ENCODE measurements at places on chromosomes 13 and 19.

DNA sequence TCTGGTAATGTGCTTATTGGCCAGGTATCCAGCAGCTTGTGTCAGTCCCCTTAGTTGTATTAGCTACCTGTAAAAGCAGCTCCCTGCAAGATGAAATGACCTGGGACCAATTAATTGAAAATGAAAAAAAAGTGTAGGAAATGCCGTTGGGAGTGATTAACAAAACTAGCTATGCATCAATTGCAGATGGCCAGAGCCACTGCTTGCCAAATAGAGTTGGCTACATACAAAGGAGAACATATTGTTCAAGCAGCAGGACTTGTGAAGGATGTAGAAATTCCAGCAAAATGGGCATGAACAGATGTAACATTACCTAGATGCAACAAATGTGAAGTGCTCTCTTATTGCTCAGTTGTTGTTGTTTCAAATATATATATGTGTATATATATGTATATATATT, 300.5 kb downstream of the PCDH17 start:
- DNase-seq, result no peak

GRCh38 chr19:50743537-50743936, 20.4 kb downstream of the CLEC11A start:
- no peak for DNase-seq

DNA sequence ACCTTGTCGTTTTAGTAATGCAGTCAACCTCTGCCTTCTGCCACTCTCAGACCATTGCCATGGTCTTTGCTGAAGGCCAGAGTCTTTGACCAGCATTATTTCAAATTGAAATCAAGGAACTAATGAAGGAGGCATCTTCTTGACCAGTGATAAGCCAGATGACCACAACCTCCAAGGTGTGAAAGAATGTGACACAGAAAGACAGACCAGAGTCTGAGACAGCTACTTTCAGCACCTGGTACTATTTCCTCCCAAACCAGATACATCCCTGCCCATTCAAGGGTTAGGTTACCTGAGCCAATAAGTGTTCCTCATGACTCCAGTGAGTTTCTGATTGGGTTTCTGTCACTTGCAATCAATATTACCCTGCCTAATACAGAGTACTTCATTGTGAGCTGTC, 20.3 kb upstream of the RNASEH2B start:
- no peak for DNase-seq

DNA sequence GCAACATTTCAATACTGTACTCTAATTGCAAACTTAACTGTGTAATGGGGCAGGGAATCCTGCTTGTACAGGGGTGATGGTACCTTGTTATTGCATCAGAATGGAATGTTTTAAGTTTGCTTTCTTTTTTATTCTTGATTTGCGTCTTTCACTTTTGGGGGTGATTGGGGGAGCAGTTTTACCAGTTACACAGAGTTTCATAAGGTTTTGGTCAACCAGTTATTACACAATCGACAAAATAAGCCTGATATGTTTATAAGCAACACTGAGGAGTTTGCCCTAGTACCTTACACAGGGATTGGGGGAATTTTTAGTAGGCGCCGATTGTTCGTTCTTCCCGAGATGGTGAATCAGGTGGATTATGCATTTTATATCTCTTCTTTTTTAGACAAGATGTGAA, 2.7 kb downstream of the KLF5 start:
- DNase-seq, result no peak

DNA sequence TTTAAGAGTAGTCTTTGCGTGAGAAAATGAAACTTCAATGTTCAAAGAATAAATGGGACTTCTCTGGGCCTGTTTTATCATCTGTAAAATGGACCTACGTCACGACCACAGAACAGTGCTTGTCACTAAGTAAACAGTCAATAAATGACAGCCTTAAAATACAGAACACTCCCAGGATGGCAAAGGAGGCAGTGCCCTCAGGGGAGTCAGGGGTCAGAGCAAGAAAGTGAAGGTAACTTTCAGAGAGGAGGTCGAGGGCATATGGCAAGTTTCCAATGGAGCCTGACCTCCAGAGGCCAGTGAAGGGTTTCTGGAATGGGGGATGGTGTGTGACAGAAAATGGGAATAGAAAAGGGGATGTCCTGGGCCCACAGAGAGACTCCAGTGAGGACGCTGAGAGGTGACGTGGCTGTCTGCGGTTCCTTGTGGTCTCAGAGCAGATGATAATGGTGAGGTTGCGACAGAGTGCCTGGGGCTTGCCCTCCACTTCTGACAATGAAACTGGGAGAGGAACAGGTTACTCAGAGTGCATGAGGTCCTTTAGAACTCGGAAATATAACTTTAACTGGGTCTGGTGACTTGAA, 91.8 kb downstream of the UBL3 start:
- DNase-seq, result no peak

DNA sequence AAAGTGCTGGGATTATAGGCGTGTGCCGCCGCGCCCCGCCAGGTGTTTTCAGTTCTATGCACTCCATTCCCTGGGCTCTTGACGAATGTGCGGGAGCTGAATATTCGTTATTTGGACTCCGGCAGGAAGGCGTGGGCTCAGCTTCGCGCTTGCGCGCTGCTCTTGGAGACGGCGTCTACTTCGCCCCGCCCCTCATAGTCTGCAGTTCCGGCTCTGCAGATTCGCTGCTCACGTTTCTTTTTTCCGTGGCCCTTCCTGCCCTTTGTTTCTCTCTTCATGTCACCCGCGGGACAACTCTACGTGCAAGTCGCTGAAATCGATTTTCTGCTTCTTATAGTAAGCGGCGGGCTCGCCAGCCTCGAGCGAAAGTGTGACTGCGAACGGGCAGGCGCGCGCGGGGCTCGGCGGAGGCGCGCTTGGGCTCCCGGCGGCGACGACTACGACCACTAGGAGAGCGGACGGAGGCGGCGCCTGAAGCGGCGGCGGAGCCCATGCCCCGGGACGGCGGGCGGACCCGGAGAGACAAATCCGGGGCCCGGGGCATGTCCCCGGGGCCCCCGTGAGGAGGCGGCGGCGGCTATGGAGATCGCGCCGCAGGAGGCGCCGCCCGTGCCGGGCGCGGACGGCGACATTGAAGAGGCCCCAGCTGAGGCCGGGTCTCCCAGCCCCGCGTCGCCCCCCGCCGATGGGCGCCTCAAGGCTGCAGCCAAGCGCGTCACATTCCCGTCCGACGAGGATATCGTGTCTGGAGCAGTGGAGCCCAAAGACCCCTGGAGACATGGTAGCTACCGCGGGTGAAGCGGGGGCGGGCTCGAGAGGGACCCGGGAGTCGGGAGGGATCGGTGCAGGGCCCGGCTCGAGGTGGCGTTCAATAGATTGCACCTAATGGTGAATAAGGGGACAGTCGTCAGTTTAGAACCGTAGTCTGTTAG, at the start of gene PPP1R37:
TSS of gene PPP1R37 (plus strand) at position 433 of the 932 bp plus-strand sequence. CDS start at position 580, 147 bp downstream.
- peak; percentile 84 for DNase-seq

Data from stimulated activated CD8-positive, alpha-beta memory T cell treated with anti-CD3 and anti-CD28 coated beads, Interleukin-4, amount 100 ng/mL, for 1 hour (primary cell).